ENCODE measurements at places on chromosomes 3 and 15.

GRCh38 chr3:134094491-134094890 is 64.8 kb upstream of the SLCO2A1 start:
- no peak for DNase-seq

DNA sequence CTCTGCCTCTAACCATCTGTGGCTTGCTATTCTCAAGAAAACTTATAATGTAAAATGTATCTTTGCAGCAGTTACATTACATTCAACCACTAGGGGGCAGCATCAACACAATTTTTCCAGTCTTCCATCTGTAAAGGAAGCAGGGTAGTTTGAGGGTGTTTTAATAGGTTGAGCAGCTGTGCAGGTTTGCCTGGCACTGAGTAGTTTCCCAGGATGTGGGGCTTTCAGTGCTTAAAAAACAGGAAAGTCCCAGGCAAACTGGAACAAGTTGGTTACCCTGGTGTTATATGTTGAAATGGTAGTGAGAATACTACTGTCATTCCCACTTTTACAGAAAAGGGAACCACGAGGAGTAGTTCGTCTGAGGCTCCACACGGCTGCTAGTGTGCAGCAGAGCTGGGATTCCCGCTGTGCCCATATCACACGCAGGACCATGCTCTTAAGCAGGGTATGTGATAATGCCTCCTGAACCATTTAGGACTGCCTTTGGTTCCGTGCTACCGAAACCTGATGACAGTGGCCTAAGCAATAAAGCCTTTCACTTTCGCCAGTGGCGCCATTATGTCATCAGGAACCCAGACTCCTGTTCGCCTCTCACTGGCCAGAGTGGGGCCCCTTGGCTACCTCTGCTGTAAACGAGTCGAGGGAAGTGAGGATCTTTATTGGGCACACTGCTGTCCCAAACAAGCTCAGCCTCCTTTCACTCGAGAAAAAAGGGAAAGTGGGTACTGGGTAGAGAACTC is 64.7 kb upstream of the ZBTB38 start:
- DNase-seq = peak; percentile 83

DNA sequence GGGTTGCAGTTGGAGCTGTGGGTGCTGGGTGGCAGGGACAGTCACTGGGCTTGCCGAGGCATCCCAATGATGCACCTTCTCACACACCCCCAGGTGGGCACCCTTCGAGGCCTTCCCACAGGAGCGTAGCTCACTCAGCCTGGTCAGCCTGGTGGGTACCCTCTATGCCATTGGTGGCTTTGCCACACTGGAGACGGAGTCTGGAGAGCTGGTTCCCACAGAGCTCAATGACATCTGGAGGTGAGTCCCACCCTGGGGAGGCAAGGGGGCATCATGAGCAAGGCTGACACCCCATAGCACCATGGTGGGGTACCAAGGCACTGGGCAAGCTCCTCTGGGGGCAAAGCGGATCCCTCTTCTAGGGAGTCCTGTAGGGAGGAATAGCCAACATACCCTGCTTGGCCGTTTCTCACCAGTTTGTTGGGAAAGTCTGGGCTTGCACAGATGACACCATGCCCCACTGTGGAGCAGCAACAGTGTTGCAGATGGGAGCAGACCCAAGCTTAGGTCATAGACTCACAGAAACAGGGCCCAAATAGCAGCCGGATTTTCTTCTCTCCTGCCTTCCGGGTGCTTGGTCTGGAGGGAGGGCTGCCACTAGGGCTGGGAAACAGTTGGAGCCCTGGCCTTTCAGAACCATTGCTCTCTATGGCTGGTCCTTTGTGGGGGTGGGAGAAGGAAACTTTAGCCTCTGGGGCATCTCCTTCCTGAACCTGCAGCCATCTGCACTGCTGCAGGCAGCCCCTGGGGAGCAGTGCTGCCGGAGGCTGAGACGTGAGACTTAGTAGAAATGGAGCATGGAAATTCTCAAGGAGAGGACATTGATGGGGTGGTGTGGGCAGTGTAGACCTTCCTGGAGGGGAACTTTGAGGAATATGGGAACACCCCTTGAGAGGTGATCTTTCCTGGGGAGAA is 5.7 kb downstream of the KLHL40 start:
- peak; percentile 17 for DNase-seq

DNA sequence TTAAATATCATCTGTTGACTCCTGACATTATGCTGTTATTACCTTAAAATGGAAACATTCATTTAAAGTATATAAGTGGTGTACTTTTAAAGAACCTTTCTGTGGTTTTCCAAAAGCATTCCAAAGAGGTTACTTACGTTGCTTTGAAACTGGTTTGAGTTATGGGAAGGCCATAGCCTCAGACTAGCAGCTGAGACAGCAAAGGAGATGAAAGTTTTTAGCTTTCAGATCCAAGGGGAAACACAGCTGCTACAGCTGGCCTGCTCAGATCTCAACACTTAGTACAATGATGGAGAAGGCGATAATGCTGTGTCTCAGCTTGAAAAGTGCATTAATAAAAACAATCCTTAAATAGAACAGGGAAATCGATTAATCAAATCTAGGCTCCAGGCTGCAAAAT is 921.1 kb downstream of the ROBO1 start:
- DNase-seq = peak; percentile 37

- DNase-seq = no peak
Measured at GRCh38 chr3:98233468-98233867, 30.6 kb upstream of the OR5H6 start.

- DNase-seq = peak; percentile 58
Measured at GRCh38 chr3:138479438-138479863, 45.0 kb downstream of the ESYT3 start.

DNA sequence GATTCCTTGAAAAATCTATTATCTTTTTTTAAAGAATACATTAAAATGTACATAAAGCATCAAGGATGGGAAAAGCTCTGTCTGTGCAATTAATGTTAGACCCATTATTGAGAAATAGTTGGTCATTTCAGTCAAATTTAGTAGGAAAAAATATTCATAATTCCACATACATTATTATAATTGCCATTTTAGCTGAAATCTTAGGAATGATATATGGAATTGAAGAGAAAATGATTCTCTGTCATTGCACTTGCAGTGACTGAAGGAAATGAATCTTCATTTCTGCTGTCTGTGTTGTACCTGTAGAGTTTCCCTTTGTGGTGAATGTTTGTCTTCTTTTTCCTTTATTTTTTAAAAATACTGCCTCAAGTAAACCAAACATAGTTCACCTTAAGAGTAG is 473.9 kb downstream of the C3orf38 start:
- DNase-seq = no peak

- DNase-seq = peak; percentile 21
Measured at GRCh38 chr15:94965593-94965992, 734.2 kb downstream of the MCTP2 start.

GRCh38 chr3:123584284-123584987 is 417 bp downstream of the HACD2 start:
- DNase-seq = peak; percentile 33

GRCh38 chr15:25512957-25513356 is 74.1 kb upstream of the UBE3A start:
- no peak for DNase-seq

DNA sequence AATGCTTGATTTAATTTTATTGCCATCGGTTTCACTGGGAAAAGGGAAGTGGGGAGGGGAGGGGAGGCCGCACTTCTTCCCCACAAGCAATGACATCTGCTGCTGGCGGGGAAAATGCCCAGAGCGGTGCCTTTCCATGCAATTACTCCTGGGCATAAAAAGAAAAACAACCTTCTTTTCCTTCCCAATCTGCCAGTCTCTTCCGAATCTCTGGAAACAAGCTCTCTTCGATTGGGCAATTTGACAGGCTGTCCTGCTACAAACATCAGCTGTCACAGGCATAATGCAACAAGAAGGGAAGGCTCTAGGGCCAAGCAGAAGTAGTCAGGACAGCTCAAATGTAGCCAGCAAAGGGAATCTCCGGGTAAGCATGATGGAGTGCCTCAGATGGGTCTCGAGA is 93.4 kb upstream of the STRIT1 start:
- no peak for DNase-seq

DNA sequence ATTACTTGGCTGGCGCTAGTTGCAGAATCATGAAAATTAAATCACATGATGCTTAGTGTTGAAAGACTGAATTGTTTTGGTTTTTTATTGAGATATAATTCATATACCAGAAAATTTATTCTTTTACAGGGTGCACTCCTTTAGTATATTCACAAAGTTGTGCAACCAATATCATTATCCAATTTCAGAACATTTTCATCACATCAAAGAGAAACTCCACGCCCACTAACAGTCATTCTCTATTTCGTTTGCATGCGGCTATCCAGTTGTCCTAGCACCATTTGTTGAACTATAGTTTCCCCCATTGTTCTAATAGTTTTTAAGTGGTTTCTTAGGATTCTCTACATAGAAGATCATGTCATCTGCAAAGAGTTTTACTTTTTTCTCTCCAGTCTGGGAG is 3.7 kb downstream of the EHD4 start:
- no peak for DNase-seq

GRCh38 chr15:38076786-38077185 is 142.3 kb downstream of the TMCO5A start:
- DNase-seq = no peak

DNA sequence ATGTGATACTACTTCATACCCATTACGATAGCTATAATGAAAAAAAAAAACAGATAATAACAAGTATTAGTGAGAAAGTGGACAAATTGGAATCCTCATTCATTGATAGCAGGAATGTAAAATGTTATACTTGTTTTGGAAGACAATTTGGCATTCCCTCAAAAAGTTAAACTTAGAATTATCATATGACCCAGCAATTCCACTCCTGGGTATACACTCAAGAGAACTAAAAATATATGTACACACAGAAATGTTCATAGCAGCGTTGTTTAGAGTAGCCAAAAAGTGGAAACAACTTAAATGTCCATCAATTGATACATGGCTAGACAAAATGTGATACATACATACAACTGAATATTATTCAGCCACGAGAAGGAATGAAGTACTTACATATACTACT is 69.9 kb downstream of the PRICKLE2 start:
- no peak for DNase-seq

DNA sequence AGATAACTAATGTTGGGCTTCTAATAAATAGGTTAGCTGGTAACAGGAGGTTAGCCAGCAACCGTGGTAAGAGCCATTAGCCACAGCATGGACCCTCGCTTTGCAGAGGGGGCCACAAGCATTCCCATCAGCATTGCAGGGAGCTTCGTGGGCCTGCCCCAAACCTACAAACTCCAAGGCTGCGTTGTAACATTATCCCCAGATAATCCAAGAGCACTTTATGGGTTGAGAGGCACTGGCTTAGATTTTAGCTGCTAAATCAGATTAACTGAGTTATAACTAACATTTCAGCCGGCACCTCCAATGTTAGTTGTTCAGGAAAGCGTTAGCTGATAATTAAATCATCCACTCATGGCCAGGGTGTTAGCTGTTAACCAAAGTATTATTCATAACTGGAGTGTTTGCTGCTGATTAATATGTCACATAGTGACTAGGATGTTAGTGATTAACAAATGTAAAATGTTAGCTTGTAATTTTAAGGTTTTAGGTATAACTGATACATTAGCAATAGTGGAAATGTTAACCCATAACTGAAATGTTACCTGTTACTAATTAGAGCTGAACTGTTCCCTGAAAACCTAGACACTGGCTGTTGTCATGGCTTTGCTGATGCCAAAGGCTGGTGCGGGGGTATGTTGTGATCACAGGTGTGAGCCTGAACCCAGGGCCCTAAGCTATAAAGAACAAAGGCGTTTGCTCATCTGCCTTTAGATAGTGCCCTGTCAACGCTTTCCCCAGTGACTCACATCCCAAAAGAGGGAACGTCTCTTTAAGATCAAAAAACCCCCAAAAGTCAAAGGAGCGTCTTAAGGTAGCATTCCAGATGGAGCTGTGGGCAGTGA is 56.2 kb downstream of the SLC6A6 start:
- DNase-seq = peak; percentile 46

DNA sequence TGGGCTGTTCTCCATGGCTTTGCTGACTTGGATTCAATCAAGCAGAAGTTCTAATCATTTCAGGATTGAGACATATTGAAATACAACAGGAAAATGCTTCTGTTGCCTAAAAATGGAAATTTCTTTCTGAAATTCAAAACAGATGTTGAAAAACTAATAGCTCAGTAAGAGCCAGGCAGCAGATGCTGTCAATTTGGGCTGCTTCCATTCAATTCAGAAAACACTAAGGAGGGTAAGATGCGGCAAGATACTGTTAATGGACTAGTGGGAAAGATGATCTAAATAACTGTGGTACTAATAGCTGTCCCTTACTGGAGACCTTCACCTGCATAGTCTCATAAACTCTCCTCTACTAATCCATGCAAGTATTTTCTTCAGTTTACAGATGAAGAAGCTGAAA is 53.5 kb downstream of the DGKG start:
- DNase-seq = no peak

- no peak for DNase-seq
Measured at GRCh38 chr3:42674146-42674545, 11.2 kb upstream of the KLHL40 start.

DNA sequence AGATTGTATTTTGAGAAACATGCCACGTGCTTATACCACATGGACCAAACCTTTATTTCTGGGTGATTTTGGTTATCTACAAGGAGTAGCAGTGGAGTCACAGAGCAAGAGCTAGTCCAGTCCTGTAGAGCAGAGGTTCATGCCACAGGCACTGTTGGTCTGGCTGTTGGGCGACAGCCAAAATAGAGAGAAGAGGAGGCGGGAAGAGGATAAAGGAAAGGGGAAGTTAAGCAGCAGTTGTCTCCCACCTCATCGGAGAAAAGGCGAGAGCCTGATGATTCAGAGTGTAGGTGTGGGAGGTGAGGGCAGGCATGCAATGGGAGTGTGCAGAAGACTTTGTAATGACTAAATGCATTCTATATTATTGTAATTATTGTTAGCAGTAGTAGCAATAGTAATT is 237.5 kb upstream of the ROPN1 start:
- DNase-seq = peak; percentile 67

DNA sequence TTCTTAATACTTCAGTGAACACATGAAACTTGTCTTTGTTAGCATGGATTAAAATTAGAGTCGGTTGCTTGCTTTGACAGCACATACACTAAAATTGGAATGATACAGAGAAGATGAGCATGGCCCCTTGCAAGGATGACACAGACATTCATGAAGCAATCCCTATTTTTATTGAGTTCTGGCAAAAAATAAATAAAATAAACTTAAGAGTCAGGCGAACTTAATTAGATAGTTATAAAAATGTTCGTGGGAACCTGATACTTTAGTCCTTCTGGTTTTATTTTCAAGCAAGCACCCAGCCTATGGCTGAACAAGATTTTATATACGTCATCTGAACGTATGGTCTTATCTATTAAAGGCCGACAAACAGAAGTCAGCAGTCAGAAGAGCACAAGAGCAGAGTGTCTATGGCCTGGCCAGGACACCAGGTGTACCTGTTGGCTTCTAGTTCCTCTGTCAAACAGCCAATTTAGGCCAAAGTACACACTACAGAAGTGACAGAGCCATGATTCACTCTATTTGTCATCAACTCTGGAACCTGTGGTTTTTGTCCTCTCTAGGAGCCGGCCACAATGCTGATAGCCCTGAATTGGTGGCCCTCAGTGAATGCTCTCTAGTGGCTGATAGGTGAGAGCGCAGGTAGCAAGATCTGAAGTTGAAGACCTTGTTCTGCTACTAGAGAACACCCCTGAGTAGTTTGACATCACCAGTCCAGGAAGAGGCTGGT is 64.3 kb downstream of the LEO1 start:
- peak; percentile 75 for DNase-seq

All from epithelial cell of esophagus (primary cell).